ENCODE measurements at places on chromosomes 2 and 18. TPM values are rescaled to one million over a fixed set of nuclear protein-coding genes. Genes with fewer than 3 reads are reported as not detected.

DPP10 gene
- total RNA-seq: not detected

UGT1A9 gene
- not detected for total RNA-seq

HOXD3 gene
- total RNA-seq: 4.9 TPM

ANKRD30B gene
- total RNA-seq: 7.3 TPM

IL1RN gene
- total RNA-seq: not detected

PRADC1 gene
- 30.7 TPM for total RNA-seq

EHD3 gene
- 3.1 TPM for total RNA-seq

PPIL3 gene
- 35.8 TPM for total RNA-seq

MGAT4A gene
- 16.3 TPM for total RNA-seq

WDCP gene
- 22.6 TPM for total RNA-seq

LRRC30 gene
- total RNA-seq: not detected

PDE11A gene
- 2.5 TPM for total RNA-seq

SCG2 gene
- total RNA-seq: 5.9 TPM

BOLL gene
- not detected for total RNA-seq

RPRM gene
- not detected for total RNA-seq

GPR17 gene
- total RNA-seq: not detected

ERBB4 gene
- 0.32 TPM for total RNA-seq

SMCHD1 gene
- 40.3 TPM for total RNA-seq

COL6A3 gene
- total RNA-seq: 0.11 TPM

CCBE1 gene
- total RNA-seq: 0.29 TPM

PLCL1 gene
- total RNA-seq: 0.83 TPM
